ENCODE measurements at places on chromosomes 5 and 9.

DNA sequence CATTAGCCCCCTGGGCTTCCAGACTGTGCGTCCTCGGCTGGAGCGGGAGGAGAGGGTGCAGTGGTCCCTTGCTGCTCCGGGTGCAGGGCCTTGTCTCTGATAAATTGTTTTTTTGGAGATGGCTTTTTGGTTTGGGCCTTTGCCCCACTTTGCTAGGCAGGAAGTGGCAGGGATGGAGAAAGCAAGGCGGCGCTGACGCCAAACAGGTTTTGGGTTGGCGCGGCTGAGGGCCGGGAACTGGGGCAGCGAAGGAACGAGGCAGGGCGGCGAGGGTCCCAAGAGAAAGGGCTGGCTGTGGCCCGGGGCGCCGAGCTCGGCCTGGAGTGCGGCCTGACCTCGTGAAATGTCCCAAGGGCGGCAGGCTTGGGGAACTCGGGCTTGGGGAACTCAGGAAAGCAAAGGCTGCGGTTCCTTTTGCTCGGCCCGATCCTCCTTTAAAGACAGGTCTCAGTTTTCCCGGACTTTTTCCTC lies 4.1 kb downstream of the LHX2 start:
- no peak for DNase-seq

- DNase-seq, result peak; percentile 69
These were observed 557 bp upstream of the PHF2 start for GRCh38 chr9:93575796-93576257.

DNA sequence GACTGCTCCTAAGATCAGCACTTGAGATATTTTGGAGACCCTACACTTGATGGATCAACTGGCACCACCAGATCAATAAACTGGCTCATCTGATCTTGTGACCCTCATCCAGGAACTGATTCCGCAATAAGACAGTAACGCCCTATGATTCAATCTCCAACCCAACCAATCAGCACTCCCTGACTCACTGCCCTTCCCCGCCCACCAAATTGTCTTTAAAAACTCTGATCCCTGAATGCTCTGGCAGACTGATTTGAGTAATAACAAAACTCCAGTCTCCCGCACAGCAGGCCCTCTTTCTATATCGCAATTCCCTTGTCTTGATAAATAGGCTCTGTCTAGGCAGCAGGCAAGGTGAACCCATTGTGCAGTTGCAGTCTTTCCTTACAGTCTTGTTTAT lies 677.0 kb downstream of the LRRC70 start:
- no peak for DNase-seq

DNA sequence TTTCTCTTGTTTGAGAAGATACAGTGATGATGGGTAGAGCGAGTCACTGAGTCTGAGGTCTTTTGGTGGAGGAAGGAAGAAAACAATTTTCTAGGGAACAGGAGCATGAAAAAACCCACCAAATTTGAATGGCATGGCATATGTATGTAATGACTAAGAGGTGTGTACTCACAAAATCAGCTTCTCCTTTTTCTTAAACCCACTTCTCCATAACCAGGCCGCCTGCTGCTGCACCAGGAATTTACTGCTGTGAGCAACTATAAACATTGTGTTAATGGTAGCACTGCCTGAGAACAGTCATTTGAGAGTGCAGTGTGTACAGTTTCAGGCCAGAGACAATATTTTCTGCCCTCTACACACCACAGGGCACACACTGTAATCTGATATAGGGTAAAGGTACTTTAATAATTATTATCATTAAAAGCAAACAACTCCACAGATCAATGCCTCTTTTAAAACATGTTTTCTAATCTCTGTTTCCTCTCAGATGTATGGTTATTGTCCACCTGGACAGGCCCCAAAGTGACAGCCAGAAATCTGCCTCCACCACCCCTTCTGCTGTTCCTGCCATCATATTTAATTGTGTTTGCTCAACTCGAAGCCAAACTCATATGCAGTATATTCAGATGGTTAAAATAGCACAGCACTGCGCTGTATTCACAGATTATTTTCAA lies 241.6 kb downstream of the KIAA0825 start:
- no peak for DNase-seq

GRCh38 chr9:6354072-6354686 lies 26.0 kb downstream of the TPD52L3 start:
- DNase-seq, result no peak

GRCh38 chr9:84521208-84521607 lies 148.3 kb upstream of the NTRK2 start:
- no peak for DNase-seq

GRCh38 chr5:161406880-161407279 lies 139.6 kb downstream of the GABRB2 start:
- DNase-seq, result no peak

DNA sequence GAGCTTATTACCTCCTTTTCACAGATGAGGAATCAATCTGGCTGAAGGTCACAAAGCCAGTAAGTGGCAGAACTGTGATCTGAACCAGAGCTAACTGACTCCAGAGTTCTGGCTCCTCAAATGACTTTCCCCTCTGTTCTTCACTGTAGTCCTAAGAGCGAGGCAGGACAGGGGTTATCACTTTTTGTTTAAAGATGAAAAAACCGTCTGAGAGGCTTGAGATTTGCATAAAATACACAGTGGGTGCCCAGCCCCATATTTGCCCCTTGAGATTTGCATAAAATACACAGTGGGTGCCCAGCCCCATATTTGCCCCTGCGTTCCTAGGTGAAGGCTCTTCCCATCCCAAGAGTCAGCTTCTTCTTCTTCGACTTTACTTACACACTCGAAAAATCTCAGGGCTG lies 667 bp downstream of the FBXO10 start:
- DNase-seq, result no peak

DNA sequence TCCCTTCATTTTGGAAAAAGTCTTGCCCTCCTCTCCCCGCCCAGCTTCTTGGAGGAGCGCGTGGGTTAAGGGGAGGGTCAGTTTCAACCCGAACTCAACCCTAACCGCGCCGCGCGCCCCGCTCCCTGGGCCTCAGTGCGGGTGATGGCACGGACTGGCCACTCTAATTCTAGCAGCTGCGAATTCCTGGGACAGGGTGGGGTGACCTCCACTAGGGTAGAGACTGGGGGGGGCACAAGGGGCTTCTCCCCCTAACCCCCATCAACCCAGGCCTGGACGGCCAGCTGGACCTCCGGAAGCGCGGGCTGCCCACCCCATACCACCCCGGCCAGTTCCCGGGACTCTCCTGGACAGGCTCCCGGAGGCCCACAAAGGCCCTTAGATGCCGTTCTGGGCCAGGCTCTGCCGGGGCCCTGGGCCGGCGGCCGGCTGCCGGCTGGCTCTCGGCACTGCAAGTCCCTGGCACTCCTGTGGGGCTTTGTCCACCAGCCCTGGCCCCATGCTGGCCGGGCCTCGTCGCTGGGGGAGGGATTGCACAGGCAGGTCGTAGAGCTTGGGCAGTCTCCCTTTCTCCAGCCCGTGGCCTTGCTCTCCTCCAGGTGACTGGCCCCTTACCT lies 7.2 kb upstream of the PSD2 start:
- DNase-seq, result no peak

GRCh38 chr5:134574521-134574920 lies 49.1 kb downstream of the JADE2 start:
- no peak for DNase-seq

GRCh38 chr5:72205431-72206009 lies 98.2 kb downstream of the MAP1B start:
- no peak for DNase-seq

GRCh38 chr5:56638061-56638621 lies 177.2 kb upstream of the MAP3K1 start:
- no peak for DNase-seq

GRCh38 chr5:165185716-165186115 lies 1680.3 kb downstream of the MAT2B start:
- no peak for DNase-seq

DNA sequence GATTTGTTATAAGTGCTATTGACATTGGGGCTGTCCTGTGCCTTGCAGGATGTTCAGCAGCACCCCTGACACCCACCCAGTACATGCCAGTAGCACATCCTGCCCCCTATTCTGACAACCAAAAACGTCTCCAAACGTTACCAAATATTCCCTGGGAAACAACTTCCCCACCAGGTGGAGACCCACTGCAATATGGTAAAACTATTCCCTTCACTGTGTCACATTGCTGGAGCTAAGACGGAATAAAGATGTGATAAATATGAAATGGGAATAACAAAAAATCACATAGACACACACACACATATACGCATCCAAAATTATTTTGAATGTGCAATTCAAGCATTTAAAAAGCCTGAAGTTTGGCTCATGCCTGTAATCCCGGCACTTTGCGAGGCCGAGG lies 874.3 kb upstream of the DMAC1 start:
- no peak for DNase-seq

DNA sequence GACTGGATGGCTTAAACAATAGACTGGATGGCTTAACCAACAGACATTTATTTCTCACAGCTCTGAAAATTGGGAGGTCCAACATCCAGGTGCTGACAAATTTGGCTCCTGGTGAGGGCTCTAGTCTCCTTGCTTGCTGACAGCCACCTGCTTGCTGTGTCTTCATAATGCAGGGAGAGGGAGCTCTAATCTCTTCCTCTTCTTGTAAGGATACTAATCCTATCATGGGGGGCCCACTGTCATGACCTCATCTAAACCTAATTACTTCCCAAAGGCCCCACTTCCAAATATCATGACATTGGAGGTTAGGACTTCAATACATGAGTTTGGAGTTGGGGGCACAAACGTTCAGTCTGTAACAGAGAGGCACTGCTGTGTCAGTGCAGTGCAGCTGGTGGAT lies 26.4 kb downstream of the FOXD1 start:
- DNase-seq, result no peak

- DNase-seq, result no peak
These were observed 62.7 kb upstream of the PDE4D start for GRCh38 chr5:59956130-59956783.

GRCh38 chr5:14424011-14424685 lies 157.4 kb upstream of the OTULINL start:
- peak; percentile 20 for DNase-seq

- no peak for DNase-seq
These were observed 116.4 kb downstream of the RXRA start for GRCh38 chr9:134442486-134443173.

DNA sequence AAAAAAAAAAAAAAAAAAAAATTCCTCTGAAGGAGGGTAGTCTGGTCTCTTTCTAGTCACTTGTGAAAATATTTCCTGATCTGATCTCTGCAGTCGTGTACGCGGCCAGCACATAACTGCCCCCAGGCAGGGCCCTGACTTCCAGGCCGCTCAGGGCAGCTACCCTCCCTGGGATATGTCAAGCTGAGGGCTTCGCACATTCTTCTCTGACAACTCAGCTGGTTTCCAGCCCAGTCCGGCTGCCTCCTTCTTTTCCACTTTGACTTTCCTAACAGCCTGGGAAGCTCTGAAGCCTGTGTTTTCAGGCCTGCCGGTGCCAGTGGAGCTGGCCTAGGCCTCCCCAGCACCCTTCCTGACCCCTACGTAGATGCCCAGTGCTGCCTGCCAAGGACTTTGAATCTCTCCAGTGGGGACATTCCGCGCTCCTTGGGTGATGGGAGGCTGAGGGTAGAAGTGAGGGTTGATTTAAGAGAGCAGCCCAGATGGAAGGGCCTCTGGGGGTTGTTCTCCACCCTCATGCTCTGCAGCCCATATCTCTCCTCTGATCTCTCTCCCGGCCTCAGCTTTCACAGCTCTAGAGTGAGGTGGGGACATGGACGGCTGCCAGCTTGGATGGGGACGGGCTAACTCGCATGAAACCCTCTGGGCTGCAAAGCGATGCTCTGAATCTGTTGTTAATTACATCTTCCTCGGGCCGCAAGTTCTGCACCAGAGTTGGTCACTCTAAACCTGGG lies 20.7 kb downstream of the COL5A1 start:
- no peak for DNase-seq
